Central memory CD8-positive, alpha-beta T cell (primary cell): ENCODE measurements at places on chromosomes 6 and 20.

DNA sequence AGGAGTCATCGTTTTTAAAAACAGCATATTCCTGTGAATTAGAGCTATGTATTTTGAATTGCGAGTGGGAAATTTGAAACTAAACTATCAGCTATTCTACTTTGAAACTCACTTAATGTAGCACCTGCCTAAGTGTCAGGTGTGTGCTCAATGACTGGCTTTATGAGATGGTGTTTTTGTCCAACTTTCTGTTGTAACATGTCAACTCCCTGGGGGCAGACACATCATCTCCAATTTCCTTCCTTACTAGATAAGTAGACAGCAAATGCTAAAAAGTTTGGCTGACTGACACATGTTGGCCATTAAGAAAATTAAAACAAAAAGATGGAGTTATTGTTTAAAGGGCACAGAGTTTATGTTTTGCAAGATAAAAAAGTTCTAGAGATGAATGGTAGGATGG is 226.9 kb downstream of the TFAP2B start:
- no peak for DNase-seq

DNA sequence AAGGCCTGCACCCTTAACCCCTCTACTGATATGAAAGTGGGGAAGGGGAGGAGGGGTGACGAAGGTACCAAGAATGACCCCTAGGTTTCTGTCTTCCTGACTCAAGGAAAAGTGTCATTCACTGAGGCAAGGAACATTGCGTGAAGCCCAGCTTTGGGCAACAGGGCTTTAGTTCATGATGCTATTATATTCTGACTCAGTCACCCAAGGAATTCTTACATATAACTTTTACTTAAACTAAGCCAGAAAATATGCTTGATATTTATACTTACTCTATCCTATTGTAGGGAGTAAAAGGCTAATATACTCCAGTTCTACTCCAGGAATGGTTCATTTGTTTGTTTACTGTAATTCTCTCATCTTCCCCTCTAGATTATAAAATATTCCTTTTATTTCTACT is 60.5 kb downstream of the DOP1A start:
- DNase-seq = no peak

- no peak for DNase-seq
Measured at GRCh38 chr6:84657486-84657885, 106.9 kb downstream of the TBX18 start.

DNA sequence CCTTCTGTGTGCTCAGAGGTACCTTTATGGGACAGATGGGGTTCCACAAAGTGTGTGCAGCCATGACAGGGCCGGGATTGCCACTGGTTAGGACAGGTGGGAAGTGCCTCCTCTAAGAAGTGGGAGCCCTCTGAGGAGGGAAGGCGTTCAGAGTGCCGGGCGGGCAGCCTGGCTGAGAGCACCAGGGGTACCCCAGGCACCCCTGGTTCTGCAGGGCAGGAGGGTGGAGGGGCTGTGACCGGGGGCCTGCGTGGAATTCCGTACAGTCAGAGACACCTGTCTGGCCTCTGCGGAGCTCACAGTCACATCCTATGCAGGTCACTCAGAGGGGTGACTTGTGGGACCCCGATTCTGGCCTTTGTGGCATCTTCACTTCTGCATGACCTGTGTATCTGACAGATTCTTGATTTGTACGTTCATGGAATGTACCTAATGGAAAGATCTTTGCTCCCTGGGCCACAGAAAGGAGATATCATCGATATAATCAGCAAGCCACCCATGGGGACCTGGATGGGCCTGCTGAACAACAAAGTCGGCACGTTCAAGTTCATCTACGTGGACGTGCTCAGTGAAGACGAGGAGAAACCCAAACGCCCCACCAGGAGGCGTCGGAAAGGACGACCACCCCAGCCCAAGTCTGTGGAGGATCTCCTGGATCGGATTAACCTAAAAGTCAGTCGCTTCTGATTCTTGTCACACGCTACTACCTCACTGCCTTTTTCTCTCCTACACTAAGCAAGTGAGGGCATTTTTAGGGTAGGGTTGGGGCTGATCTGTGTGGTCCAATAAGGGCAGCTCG is 190.9 kb downstream of the SASH1 start:
- no peak for DNase-seq

- no peak for DNase-seq
Measured at GRCh38 chr20:41776421-41776820, 158.2 kb upstream of the CHD6 start.
